Activated CD4-positive, alpha-beta T cell treated with anti-CD3 and anti-CD28 coated beads, Interleukin-2, amount 10 ng/mL, durations not matched to agents 7 days and 5 days (primary cell): ENCODE measurements at places on chromosomes 4 and X. TPM values are rescaled to one million over a fixed set of nuclear protein-coding genes. Genes with fewer than 3 reads are reported as not detected.

ENPEP gene
- not detected for total RNA-seq

CFAP47 gene
- total RNA-seq: not detected

SERTM2 gene
- total RNA-seq: not detected

SCD5 gene
- 2.0 TPM for total RNA-seq

ENPP6 gene
- total RNA-seq: 0.47 TPM

HPGDS gene
- total RNA-seq: 0.15 TPM
